ENCODE measurements at places on chromosomes 2 and 18. TPM values are rescaled to one million over a fixed set of nuclear protein-coding genes. Genes with fewer than 3 reads are reported as not detected.

GRB14 gene
- 0.88 TPM for total RNA-seq

NEU4 gene
- total RNA-seq, result not detected

DNAJC5G gene
- total RNA-seq, result not detected

ITGA4 gene
- total RNA-seq, result 9.0 TPM

MC5R gene
- 0.36 TPM for total RNA-seq

KIAA2012 gene
- not detected for total RNA-seq

CCDC85A gene
- total RNA-seq, result 0.29 TPM

SALL3 gene
- total RNA-seq, result not detected

HOXD10 gene
- not detected for total RNA-seq

ABI2 gene
- 38.7 TPM for total RNA-seq

NEB gene
- 0.29 TPM for total RNA-seq

NFATC1 gene
- 6.2 TPM for total RNA-seq

PRKAG3 gene
- under 0.01 TPM for total RNA-seq

NR4A2 gene
- total RNA-seq, result 0.72 TPM

TRIM43 gene
- not detected for total RNA-seq

ALPG gene
- total RNA-seq, result not detected

FIGN gene
- 2.5 TPM for total RNA-seq

PARD3B gene
- 22.4 TPM for total RNA-seq

INO80D gene
- total RNA-seq, result 10.6 TPM

EMILIN2 gene
- 5.0 TPM for total RNA-seq

POTEJ gene
- total RNA-seq, result not detected

ALK gene
- under 0.01 TPM for total RNA-seq

All from osteoblast (primary cell).